ENCODE measurements at places on chromosomes 12 and 14.

DNA sequence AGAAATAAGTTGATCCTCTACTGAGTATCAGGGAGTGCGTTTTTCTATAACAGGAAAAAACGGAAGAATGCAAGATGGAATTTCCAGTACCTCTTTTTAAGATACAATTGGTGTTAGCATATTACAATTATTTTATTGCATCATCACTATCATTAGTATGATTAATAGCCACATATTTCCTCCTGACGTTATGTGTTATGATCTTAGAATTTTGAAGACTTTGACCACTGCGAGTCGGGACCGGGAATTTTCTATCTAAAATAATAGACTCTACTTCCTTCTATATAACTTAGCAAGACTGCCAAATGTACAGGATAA lies 679 bp upstream of the SAV1 start:
- no peaks in the 10 kb centered on the region for H3K27me3 ChIP-seq
- peak overlapping the region; percentile 87 for H3K4me3 ChIP-seq
- peak overlapping the region; percentile 96 for H3K27ac ChIP-seq
- DNase-seq: no peak

- no peak overlapping the region for H3K4me3 ChIP-seq
- H3K36me3 ChIP-seq: no peaks in the 10 kb centered on the region
- no peak for DNase-seq
- no peaks in the 10 kb centered on the region for H3K4me1 ChIP-seq
These were observed 268.4 kb downstream of the LRFN5 start for GRCh38 chr14:41875116-41875515.

GRCh38 chr14:29016050-29016900 lies 249.7 kb downstream of the FOXG1 start:
- no peaks in the 10 kb centered on the region for H3K36me3 ChIP-seq
- H3K27me3 ChIP-seq: no peaks in the 10 kb centered on the region
- no peak for DNase-seq
- H3K4me1 ChIP-seq: no peaks in the 10 kb centered on the region
- H3K4me3 ChIP-seq: no peak overlapping the region

DNA sequence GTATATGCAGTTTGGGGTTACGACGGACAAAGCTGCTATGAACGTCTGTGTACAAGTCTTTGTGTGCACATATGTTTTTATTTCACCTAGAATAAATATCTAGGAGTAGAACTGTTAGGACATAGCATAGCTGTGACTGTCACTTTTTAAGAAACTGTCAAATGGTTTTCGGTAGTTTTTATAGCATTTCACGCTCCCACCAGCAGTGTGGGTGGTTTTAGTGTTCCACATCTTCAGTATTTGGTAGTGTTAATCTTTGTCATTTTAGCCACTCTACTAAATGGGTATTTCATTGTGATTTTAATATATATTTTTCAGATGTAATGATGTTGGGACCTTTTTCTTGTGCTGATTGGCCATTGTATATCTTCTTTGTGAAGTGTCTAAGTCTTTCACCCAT lies 109.1 kb upstream of the BCAT1 start:
- no peak overlapping the region for H3K4me3 ChIP-seq
- no peak for DNase-seq
- H3K27me3 ChIP-seq: no peaks in the 10 kb centered on the region
- H3K4me1 ChIP-seq: no peaks in the 10 kb centered on the region

GRCh38 chr12:57012600-57013465 lies 3.5 kb downstream of the TAC3 start:
- no peaks in the 10 kb centered on the region for H3K4me1 ChIP-seq
- H3K4me3 ChIP-seq: no peak overlapping the region
- no peak for DNase-seq
- H3K27ac ChIP-seq: no peak overlapping the region
- no peaks in the 10 kb centered on the region for H3K36me3 ChIP-seq

GRCh38 chr14:83129496-83129895 lies 1595.8 kb upstream of the SEL1L start:
- H3K36me3 ChIP-seq: no peaks in the 10 kb centered on the region
- H3K27ac ChIP-seq: no peak overlapping the region
- no peak for DNase-seq
- H3K4me1 ChIP-seq: no peaks in the 10 kb centered on the region

All from colonic mucosa (tissue), 4 donors.